Mucosa of descending colon (tissue), 3 donors: ENCODE measurements at places on chromosomes 3 and 15. TPM values are rescaled to one million over a fixed set of nuclear protein-coding genes. Genes with fewer than 3 reads are reported as not detected.

The SAMD7 gene
- not detected for total RNA-seq

GRCh38 chr3:182198345-182198744, 486.6 kb downstream of the SOX2 start:
- no peak for DNase-seq

DNA sequence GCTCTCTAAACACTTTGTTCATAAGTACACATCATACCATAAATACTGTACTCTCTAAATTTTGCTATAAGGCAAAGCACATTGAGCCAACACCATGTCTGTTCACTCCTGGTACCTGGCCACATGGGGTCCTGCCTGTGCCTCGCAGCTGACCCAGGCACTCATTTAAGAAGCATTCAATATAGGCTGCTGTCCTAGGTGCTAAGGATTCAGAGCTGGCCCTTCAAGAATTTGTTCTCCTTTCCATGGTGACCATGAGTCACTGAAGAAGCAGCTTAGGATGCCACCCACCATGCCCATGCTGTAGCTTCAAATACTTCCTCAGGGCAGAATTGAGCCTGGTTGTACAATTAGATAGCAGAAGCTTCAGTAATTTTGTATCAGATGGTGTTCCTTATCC, 119.2 kb upstream of the ZBED2 start:
- no peak for DNase-seq

The IQCF5 gene
- not detected for total RNA-seq

DNA sequence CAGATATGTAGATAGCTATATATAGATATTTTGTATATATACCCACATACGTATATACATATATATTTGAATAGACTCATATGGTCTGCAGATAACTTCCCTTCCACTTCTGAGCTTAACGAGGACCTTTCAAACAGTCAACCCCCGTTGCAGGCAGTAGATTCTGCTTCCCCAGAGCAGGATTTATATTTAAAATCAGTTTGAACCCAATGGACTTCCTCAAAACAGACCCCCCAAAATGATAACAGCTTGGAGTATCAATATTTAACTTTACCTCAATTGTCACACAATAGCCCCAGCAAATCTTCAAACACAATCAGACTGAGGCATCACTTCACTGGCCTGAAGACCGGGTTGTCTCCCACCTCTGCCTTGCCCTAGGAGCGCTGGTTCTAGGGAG, 218.3 kb downstream of the MEIS2 start:
- DNase-seq = no peak

The FMN1 gene
- 43.4 TPM for total RNA-seq

DNA sequence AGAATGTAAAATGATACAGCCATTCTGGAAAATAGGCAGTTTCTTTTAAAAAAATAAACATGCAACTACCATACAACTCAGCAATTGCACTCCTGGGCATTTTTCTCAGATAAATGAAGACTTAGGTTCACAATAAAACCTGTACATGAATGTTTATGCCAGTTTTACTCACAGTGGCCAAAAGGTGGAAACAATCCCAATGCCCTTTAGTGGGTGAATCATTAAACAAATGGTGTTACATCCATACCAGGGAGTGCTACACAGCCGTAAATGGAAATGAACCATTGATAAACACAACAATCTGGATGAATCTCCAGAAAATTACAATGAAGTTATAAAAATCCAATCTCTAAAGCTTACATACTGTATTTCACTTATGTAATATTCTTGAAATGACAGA, 140.3 kb downstream of the ADAMTSL3 start:
- no peak for DNase-seq

The NR2E3 gene
- 0.60 TPM for total RNA-seq

- no peak for DNase-seq
Observed at GRCh38 chr15:99181545-99181971, 67.8 kb downstream of the TTC23 start.

DNA sequence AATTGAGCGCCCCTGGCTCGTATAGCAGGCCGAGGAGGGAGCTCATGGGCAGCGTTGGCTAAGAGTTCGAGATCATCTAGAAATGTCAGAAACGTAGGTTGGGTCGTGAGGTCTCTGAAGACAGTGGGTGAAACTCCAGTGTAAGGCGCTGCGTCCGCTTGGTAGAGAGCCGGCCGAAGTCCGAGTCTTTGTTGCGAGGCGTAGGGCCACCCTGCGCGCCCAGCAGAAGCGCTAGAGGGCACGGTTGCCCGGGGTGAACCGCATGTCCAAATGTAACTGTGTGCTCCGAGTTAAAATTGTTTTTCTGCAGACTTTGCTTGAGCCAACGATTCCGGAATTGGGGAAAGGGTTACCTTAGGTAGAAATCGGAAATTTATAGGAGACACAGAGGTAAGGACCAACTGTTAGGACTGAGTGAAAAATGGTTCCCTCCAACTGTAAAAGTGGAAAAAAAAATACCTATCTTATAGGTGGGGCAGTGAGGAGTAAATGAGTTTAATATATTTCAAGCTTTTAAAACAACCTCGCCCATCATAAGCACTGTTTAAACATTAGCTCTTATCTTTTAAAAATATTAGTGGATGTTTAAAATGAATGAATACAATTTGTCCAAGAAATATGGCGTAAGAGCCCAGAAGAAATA, 993 bp upstream of the SIAH2 start:
- DNase-seq = peak; percentile 84

- DNase-seq = no peak
Observed at GRCh38 chr3:190064112-190064511, 56.6 kb downstream of the P3H2 start.
